ENCODE measurements at places on chromosomes 6 and 20.

DNA sequence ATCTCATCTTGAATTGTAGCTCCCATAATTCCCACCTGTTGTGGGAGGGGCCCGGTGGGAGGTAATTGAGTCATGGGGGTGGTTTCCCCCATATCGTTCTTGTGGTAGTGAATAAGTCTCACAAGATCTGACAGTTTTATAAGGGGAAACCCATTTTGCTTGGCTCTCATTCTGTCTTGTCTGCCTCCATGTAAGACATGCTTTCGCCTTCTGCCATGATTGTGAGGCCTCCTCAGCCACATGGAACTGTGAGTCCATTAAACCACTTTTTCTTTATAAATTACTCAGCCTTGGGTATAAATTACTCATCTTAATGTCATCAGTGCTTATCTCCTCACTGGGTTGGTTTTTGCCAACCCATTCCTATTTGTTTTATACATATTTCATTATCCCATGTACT is 142.0 kb upstream of the GMDS start:
- peak; percentile 36 for DNase-seq

DNA sequence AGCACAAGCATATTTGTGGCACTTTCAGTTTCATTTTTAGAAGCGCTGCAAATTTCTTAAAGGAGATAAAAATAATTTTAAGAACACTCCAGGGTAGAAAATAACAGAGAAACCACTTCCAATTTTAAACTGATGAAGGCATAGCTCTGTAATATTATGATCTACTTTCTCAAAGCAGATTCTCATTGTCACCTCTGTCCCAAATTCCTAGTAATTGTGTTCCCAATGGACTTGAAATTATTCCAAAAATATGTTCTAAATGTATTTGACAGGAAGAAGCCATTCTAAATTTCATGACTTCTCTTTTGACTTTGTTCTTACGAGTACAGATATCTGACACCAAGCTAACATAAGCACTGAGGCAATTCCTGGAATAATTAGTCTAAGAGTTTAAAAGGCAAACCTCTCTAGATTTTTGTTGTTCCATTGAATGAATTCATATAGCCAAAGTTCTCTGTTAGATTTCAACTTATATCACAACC is 140.2 kb upstream of the CARMIL1 start:
- DNase-seq: no peak

DNA sequence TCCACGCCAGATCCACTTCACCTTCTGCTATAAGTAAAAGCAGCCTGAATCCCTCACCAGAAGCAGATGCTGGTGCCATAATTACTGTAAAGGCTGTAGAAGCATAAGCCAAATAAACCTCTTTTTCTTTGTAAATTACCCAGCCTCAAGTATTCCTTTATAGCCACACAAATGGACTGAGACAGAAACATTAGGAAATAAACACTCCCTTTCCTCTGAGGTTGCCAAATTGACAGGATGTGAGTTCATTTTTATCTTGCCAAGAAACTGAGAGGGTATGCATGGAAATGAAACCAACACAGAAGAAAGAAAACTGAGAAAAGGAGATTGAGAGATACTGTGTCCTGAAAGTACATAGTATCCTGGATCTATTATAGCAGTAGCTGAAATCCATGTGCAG is 481.2 kb downstream of the HAO1 start:
- DNase-seq: no peak

DNA sequence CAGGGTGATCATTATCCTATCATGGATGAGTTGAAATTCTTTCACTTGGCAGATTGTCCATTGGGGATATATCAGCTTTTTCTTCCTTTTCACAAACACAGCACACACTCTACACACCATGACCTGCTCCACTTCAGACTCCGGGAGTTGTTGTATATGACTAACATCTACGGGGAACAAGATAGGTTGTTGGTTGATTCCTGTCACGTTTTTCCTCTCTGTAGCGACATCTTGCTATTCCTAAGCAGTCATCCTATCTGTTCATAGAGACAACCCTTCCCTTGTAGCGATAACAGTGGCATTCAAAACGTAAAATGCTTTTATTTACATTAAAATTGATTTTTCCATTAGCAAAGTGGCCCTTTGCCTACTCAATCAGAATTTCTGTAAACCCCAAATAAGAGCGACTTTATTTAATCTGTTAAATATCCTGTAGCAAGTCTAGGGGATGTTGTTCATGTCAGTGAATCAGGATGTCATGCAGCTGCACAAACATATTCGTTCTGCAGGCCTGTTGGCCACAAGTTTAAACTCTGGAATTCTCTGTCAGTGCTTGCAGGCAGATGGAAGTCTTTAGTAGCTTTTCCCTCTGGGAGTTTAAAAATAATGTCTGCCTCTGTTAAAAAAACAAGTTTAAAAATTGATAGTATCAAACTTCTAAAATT is 23.1 kb downstream of the PHACTR2 start:
- no peak for DNase-seq

- DNase-seq: no peak
Observed at GRCh38 chr20:63167918-63168520, 47.9 kb downstream of the YTHDF1 start.

DNA sequence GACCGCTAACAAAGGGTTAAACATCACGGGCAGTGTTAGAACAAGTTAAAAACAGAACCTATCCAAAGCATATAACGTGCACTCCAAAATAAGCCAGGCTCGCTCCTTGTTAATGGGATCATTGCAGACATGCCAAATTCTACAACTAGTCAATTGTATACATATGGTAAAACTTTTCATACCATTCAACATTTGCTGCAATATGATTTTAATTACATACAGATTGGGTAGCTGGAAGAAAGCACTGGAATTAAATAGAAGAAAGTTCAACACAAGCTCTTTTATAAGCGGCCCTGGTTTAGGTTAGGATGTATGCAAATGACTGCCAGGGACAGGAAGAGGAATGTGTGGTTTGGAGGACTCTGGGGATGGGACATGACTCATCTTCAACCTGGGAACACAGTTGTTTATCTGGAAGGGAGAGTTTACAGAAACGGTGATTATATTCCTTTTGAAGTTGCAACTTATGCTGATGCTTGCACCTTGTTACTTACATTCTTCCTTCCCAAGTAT is 62.5 kb upstream of the TIAM2 start:
- no peak for DNase-seq

- no peak for DNase-seq
Observed at GRCh38 chr6:80380566-80380965, 274.1 kb downstream of the BCKDHB start.

DNA sequence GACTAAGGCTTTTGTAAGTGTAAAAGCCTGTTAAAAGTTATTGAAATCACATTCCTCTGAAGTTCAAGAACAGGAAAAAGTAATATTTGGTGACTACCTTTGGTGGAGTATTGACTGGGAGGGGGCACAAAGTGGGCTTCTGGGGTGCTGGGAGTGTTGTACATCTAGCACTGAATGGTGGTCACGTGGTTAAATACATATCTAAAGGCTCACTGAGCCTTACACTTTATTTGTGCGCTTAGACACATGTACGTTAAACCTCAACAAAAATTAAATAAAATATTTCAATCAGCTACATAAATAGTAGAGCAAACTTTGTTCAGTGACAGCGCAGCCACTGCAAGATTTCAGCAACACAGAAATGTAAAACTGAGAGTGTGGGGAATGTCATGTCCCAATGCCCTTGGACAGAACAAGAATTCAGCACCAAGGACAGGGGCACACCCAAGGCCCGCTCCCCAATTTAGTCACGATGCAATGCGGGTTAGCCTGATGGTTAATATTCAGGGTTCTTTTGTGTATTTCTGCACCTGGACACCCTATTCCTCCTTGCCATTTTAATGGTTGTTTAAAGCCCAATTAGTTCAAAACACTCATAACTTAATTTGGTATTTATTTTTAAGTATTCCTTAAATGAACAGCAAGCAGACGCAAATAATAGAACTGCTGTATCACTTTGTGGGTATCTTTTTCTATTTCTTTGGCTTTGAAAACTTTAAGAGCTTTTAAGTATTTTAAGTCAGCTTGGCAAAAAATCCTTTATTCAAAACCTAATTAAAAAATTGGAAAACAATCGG is 37.4 kb downstream of the ANGPT4 start:
- DNase-seq: peak; percentile 36

DNA sequence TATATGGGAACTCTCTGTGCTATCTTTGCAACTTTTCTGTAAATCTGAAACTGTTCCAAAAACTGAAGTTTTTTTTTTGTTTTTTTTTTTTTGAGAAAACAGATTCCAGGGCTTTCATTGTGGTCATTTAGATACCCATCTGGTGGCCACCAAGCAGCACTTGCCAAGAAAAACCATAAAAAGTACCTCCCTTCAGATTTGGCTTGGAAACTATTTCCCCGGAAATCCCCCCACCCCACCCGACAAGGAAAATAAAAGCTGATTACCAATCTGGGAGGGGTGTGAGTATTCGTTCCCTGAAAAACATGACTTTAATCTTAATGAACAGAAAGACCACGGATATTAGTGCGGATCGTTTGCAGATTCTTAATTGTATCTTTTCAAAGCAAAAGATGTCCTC is 1.9 kb downstream of the NFATC2 start:
- DNase-seq: peak; percentile 35

DNA sequence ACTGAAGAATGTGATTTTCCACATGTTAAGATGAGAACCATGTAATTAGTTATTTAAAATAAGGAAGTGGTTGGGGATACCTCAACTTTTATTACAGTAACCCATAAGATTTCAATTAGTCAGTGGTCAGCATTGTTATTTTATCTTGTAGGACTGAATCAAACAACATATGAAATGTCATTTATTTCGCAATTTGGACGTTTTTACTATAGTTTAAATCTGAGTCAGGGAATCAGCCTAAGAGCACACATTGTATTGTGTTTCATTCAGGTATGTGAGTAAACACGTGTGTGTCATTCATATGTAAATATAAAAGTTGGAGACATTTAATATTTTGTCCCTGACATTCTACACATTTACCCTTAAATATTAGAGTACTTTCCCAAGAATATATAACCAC is 1418.7 kb downstream of the GRIK2 start:
- no peak for DNase-seq

GRCh38 chr6:17413313-17413750 is 19.9 kb downstream of the CAP2 start:
- DNase-seq: no peak

GRCh38 chr6:111276736-111277135 is 189.4 kb downstream of the SLC16A10 start:
- DNase-seq: no peak

DNA sequence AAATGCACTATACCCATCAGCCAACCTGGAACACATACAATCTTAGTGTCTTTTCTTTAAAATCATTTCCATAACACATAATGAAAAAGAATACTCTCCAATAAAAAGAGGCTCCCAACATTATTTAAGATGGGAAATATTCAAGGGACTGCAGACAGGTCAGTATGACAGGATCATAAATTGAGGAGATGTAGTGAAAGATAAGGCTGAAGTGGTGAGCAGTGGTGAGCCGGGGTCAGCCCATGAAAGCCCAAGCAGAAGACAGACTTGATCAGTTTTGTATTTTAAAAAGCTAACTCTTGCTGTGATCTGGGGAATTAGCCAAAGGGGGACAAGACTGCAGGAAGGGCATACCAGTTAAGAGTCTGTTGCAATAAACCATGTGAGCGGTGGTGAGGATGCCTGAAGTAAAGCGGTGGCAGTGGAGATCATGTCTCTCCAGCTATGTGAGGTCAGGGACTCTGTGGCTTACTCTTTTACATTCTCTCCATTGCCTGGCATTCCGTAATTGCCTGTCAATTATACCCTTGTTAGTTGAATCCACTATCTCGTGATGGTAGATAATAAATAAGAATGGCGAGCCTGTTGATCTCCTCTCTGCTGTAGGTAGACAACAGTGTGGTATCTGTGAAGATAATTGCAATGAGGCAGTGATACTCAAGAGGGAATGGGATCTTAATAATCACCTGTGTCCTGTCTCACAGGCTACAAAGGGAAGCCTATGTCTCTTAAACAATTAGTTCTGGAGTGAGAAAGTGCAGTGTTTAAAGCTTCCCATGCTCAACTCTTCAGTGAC is 97.4 kb downstream of the FILIP1 start:
- DNase-seq: no peak

DNA sequence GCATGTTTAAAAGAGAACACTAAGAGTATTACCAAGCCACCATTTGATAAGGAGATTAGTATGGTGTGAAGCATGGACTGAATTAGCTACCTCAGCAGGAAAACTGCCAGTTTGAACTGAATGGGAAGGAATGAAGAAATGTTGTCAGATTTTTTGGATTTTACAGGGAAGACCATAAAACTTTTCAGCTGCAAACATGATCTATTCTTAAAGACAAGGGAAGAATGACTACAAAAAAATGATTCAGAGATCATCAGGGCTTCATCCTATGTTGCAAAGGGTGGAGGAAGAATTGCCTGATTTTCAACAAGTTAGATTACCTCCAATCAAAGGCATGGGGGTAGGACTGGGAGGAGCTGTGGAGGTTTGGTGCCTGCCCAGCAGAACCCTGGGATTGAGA is 49.3 kb upstream of the MTRF1L start:
- no peak for DNase-seq

- DNase-seq: no peak
Observed at GRCh38 chr6:99613705-99614429, 7.2 kb downstream of the PRDM13 start.

DNA sequence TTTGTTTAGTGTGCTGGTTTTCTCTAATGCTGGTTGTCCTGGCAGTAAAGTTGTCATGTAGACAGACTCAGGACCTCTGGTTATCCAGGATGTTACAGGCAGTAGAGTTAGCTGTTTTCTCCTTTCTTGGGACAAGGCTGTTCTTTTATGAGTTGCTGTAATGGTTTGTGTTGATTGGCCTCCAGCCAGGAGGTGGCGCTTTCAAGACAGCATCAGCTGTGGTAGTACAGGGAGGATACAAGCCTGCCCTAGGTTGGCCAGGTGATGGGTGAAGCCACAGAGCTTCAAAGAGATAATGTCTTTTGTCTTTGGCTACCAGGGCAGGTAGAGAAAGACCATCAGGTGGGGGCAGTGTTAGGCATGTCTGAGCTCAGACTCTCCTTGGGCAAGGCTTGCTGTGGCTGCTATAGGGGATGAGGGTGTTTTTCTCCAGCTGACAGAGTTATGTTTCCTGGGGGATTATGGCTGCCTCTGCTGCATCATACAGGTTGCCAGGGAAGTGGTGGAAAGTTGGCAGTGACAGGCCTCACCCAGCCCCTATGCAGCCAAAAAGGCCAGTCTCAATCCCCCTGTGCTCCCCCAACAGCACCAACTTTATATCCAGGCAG is 127.2 kb upstream of the TAB2 start:
- peak; percentile 76 for DNase-seq

DNA sequence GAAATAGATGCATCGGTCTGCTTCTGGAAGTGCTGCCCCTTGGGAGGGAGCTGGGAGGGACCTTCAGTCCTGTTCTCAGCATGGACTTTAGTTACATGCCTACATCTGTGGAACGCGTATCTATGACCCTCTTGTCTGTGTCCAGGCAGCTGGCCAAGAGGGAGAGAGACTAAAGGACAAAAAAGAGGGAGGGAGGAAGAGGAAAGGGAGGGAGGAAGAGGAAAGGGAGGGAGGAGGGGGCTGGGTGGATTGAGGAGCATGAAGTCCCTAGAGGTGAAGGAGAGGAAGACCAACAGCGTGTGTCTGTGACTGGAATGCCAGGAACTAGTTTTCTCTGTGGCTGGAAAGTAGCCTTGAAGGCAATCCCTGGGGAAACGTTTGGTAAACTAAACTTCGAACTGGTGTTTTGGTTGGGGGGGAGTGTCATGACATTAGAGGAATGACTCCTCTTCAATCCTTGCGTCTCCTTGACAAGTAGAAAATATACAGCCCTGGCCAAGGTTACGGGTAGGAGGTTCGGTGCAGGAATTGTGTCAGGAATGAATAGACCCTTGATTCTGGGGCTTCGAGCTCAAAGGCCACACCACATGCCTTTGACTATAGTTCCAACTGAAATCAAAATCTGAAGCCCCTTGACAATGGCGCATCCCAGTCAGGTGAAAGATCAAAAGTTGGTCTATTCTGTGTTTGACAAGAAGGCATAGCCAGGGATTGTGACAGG is 52.0 kb upstream of the PLEKHG1 start:
- no peak for DNase-seq
